Non-pigmented ciliary epithelial cell (primary cell): ENCODE measurements at places on chromosomes 4 and X.

- DNase-seq, result no peak
Measured at GRCh38 chr4:182937268-182938204, 20.4 kb upstream of the DCTD start.

GRCh38 chr4:181677201-181677600 lies 566.0 kb upstream of the TENM3 start:
- DNase-seq, result no peak

- DNase-seq, result no peak
Measured at GRCh38 chrX:42751573-42751972, 26.4 kb downstream of the PPP1R2C start.

- DNase-seq, result no peak
Measured at GRCh38 chrX:38973322-38973721, 172.1 kb downstream of the MID1IP1 start.

- no peak for DNase-seq
Measured at GRCh38 chrX:153434801-153435200, 11.1 kb downstream of the TREX2 start.

- DNase-seq, result no peak
Measured at GRCh38 chrX:95919605-95920004, 765.0 kb upstream of the DIAPH2 start.

- DNase-seq, result no peak
Measured at GRCh38 chrX:150504397-150505182, 63.8 kb upstream of the MTM1 start.
